ENCODE measurements at places on chromosomes 1 and 21. TPM values are rescaled to one million over a fixed set of nuclear protein-coding genes. Genes with fewer than 3 reads are reported as not detected.

Gene RGS4
- total RNA-seq, result not detected

Gene AKR7A2
- 37.1 TPM for total RNA-seq

- ATAC-seq, result no peak
Measured at GRCh38 chr1:115165776-115166175, 76.5 kb upstream of the TSPAN2 start.

DNA sequence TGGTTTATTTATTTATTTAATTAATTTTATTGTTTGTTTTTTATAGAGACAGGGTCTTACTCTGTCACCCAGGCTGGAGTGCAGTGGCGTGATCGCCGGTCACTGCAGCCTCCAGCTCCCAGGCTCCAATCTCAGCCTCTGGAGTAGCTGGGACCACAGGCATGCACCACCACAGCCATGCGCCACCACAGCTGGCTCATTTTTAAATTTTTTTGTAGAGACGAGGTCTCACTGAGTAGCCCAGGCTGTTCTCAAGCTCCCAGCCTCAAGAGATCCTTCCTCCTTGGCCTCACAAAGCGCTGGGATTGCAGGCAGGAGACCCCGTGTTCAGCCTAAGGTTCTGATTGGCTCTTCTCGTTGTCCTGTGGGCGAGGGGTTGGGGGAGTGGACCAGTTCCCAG lies 22.1 kb downstream of the UMODL1 start:
- no peak for ATAC-seq

DNA sequence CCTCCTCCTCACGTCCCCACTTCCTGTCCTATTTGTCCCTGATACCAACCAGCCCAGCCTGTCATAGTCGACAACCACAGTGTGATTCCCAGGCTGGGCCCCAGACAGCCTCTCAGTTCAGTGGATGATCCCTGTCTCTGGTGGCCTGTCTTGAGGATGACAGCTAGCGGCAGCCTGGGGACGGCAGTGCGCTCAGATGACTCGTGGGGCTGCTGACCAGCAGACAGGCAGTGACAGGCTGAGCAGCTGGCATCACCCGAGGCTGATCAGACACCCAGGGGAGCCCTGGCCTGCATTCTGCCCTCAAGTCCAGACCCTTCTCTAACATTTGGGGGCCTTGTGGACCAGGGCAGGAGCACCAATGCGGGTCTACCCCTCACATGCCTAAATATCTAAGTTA lies 21.0 kb downstream of the NKAIN1 start:
- ATAC-seq, result no peak

- no peak for ATAC-seq
Measured at GRCh38 chr1:77756052-77756754, 3.4 kb downstream of the USP33 start.

Gene ADPRS
- 50.0 TPM for total RNA-seq

GRCh38 chr1:69513601-69514000 lies 54.1 kb upstream of the LRRC7 start:
- ATAC-seq, result no peak

DNA sequence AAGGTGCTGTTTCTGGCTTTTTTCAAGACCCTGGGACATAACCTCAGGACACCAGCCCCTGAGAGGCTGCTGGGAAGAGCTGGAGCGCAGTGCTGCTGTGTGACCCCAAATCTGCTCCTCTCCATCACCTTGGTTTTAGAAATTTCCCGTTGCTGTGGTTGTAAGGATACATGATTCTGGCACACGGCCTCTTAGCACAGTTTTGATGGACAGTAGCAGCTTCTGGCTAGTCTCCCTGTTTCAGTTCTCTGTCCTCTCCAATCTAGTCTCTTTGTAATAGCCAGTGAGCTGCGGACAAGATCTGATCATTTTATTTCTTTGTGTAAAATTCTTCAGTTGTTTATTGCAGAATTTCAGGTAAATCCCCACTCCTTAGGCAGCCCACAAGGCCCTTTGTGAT lies 3.1 kb downstream of the CLIC6 start:
- no peak for ATAC-seq

DNA sequence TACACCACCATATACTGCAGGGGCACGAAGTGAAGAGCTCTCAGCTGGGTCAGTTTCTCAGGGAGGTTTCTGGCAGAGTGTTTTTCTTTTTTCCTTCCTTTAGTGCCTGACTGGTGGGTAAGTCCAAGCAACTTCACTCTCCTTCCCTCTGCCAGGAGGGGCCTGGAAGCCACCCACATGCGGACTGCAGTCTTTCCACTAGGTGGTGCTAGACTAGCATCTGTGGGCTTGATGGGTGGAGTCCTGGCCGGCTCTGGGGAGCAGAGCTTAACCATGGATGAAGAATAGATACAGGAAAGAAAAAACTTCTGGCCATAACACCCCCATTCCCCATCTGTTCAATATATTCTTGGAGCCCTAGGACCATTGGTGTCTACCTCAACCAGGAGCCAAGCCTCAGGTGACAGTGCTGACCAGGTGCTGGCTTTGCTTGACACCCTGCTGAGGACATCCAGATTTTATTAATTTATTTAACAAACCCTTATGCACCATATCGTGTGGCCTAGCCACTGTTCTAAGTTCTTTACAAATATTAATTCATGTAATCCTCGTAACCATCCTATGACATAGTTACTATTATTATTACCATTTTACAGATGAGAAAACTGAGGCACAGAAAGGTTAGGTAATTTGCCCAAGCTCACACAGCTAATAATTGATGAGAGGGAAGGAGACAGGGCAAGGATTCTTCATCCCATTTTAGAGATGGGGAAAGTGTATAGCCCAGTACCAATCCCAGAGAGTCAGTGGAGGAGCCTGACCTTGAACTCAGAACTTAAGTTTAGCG lies 126.7 kb upstream of the CSF3R start:
- peak; percentile 71 for ATAC-seq

DNA sequence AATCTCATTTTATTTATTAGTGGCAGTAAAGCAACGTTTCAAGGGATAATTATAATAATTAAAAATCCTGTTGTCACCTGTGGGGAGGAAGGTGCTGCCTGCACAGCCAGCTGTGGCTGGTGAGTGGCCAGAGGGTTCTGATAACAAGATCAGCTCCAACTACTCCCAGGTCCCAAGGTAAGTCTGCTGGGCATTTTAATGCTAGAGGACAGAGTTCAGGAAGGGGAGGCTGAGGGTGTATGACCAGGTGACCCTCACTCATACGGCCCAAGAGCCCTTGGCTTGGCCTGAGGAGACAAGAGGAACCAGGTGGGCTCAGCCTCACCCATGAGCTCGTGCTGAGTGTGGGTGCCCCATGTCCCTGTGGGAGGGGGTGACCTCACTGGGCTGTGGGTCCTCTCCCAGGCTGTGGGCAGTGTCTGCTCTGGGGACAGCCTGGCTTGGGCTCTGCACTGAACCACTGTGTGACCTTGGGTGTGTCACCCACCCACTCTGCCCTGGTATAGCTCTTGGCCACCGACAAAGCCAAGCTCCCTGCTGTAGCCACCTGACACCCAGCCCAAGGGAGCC lies 223.8 kb downstream of the PTPRU start:
- no peak for ATAC-seq

Gene NCDN
- total RNA-seq, result 42.4 TPM

DNA sequence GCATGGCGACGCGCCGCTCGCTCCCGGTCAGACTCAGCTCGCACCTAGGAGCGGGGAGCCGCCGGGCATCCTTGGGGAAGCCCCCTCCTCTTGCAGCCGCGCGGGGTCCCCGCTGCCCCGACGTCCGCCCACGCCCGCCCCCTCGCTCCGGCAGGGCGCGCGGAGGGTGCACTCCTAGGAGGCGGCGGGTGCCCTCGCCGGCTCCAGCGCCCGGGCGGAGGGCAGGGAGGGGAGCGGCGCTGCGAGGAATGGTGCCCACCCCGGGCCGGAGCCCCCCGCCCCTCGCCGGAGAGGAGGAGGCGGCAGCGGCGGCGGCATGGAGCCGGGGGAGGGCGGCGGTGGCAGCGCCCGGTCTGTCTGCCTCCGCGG lies 488 bp downstream of the FAM78B start:
- no peak for ATAC-seq

DNA sequence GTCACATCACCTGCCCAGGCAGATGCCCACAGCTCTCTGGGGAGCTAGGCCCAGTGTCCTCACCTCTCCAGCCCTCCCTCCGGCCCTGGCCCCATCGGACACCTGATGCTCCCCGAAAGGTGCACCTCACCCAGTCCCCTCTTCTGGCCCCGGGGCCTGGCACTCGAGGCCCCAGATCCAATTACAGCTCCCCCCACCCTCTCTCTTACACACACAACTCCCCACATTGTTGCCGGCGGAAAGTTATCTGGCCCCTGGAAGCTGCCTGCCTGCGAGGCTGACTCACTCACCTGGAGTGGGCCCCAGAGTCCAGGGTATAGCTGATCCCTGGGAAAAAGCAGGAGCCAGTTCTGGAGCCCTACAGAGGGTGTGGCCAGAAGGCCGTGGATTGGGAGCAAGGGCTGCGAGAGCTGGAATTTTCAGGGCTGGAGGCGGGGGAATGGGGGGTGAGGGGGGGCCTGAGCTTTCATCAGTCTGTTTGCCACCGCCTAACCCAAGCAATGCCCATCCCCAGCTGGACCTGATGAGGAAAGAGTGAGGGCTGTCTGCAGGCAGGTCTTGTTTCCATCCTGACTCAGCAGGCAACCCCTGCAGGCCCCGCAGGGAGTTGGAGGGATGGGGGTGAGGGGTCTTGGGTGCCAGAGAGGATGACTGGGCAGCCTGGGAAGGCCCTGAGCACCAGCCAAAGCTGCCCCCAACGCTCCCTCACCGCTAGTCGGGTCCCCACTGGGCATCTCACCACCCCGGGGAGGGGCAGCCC lies 948 bp downstream of the FBXO2 start:
- no peak for ATAC-seq

- no peak for ATAC-seq
Measured at GRCh38 chr1:44778705-44779576, 3.6 kb downstream of the RPS8 start.

Gene TPRG1L
- 10.4 TPM for total RNA-seq

Gene AMY1B
- not detected for total RNA-seq

DNA sequence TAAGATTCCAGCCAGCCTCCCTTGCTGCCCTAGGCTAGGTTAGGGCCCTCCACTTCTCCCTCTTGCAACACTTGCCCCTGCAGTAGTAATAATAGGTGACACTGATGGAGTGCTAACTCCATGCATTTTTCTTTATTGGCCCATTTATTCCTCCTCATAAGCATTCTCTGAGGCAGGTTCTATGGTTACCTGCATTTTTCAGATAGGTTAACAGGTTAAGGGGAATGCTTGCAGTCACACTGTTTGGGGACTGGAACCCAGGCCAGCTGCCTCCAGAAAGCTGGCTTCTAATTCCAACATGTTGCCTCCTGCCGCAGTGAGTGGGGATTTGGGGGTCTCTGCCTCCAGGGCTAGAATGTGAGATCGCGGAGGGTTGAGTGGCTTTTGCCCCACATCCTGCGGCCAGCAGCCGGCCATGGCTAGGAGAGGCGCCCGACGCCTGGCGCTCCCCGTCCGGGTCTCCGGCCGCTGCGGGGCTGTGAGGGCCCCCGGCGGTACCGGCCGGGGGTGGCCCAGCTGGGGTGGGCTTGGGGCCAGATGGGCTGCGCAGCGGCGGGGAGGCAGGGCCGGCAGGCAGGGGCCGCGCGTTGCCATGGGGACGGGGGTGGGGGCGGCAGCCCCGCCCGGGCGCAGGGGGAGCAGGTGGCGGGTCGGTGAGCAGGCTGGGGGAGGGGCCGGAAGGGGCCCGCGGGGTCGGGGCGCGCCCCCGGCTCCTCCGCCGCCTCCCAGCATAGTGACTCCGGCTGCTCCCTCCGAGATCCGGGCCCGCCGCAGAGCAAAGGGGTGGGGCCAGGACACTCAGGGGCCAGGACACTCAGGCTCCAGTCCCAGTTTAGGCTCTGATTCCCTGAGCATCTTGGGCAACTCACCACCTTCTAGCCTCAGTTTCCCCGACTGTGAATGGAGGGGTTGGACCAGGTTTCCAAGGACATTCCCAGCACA lies 68.4 kb upstream of the SSBP3 start:
- ATAC-seq, result peak; percentile 68

All from activated T-helper 17 cell treated with anti-CD3 and anti-CD28 coated beads, Interleukin-2, amount 50 U/mL, for 72 hours (primary cell).